Stimulated activated CD4-positive, alpha-beta T cell treated with anti-CD3 and anti-CD28 coated beads, Interleukin-15, amount 100 ng/mL, for 24 hours (primary cell): ENCODE measurements at places on chromosomes 4 and X.

DNA sequence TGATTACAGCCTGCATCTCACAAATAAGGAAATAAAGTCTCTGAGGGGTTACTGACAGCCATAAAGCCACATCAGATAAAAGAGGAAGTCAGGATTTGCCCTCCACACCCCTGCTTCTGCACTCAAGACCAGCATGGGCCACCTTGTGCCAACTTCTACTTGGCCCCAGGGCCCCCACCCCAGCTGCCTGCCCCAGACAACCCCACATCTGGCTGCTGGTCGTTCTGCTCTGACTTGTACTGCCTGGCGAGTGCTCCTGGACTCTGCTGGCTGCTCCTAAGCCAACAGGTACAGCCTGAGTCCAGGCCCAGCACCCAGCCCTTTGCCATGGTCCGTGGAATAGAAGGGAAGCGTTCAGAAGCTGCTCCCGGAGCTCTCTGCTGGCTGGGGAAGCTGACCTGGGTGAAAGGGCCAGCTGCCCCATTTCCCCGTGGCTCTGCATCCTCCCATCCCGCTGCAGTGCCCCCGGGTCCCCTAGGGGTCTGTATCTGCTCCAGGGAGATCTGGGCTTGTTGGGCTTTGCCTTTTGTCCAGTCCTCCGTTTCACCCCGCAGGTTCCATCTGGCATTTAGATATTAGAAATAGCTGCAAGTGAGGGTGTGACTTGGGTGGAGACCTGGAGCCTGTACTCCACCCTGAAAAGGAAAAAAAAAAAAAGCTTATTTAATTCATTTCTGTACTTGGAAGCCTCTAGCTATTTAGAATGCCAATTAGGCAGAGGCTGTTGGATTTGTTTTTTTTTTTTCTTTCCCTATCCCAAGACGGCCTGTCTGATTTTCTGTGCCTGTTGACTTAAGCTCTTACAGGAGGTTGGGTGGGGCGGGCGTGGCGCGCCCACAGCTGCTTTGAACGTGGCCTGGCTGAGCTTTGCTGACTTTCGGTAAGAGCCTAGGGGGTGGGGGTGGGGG is 194.7 kb downstream of the PTTG2 start:
- DNase-seq, result peak; percentile 24

- DNase-seq, result no peak
These were observed 14.7 kb upstream of the KLHL8 start for GRCh38 chr4:87235020-87235671.

- DNase-seq, result no peak
These were observed 635.2 kb upstream of the SPANXN1 start for GRCh38 chrX:144612076-144612475.

- no peak for DNase-seq
These were observed 31.2 kb downstream of the LGI2 start for GRCh38 chr4:24999392-25000089.

GRCh38 chr4:2172161-2172560 is 69.8 kb downstream of the HAUS3 start:
- DNase-seq, result no peak

GRCh38 chr4:128653527-128654444 is 155.7 kb upstream of the JADE1 start:
- no peak for DNase-seq

DNA sequence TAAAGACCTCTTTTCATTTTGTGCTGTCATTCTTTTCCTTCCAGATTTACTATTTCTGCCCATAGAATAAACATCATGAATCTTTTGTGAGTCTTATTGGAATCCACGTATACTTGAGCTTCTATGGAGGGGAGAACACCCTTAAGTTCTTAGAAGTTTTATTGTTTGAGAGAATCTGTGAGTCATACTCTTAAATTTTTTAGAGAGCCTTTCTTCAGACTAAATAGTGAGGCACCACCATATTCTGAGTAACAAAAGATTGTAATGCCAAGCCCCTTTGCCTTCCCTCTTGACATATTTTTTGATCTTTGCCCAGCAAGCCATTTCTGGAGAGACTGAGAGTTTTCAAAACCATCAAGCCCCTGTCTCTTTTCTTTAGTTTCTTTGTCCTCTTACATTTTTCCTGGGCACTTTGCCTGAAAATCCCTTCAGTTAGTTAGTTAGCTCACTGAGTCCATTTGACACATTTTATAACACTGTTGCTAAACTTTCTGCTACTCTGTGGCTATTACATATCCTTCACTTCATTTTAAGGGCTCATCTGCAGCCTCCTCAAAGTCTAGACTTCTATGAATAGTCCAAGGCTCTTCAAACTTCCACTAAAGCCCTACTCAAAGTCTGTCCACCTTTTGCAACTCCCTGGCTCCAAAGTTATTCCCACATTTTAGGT is 65.3 kb upstream of the NDUFC1 start:
- no peak for DNase-seq

- no peak for DNase-seq
These were observed 984.6 kb upstream of the TENM3 start for GRCh38 chr4:181258569-181258968.

GRCh38 chrX:33160273-33160672 is 51.1 kb downstream of the DMD start:
- no peak for DNase-seq

- no peak for DNase-seq
These were observed 92.8 kb downstream of the AMELX start for GRCh38 chrX:11386001-11386523.
